ENCODE measurements at places on chromosomes 1 and 21. TPM values are rescaled to one million over a fixed set of nuclear protein-coding genes. Genes with fewer than 3 reads are reported as not detected.

- DNase-seq: no peak
These were observed 33.7 kb downstream of the RAB3B start for GRCh38 chr1:51956528-51957509.

The PAX7 gene
- total RNA-seq: not detected

The TRIM63 gene
- 0.15 TPM for total RNA-seq

DNA sequence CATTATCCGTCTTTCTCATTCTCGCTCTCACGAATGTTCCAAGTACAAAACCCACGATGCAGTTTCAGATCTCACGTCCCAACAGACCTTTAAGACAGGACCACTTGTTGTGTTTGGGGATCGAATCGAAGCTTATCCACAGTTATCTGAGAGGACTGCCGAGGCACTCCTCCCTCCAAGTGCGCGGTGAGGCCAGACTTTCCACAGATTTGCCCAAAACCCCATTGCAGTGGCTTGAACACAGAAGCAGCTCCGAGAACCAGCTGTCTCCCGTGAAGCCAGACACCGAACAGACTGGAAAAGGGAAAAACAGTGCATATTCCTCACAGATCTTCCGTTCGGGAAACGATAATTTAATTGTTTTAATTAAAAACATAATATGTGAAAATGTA lies 46.5 kb upstream of the COL6A2 start:
- no peak for DNase-seq

GRCh38 chr1:220748089-220748934 lies at the start of gene MTARC2:
MTARC2 (plus strand) TSS chr1:220748322; CDS start chr1:220748532, 210 bp downstream.
- DNase-seq: peak; percentile 82

DNA sequence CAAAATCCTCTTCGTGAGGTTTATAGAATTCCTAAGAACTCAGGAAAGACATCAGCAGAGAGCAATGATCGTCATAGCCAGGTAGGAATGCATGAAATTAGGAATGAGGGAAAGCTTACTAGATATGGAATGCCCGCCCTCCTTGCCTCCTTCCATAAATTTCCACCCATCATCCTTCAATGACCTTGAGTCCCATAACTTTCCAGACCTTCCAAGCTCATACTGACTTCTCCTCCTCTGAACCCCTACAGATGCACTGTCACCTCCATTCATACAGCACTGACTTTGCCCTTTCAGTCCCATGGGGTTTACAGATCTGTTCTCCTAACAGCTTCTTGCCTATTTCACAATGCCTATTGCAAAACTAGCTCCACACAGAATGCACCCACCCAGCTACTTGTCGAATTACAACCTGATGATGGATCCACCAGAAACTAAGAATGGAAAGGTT lies 23.8 kb upstream of the PPP1R15B start:
- DNase-seq: no peak

- DNase-seq: no peak
These were observed 146.7 kb downstream of the KAZN start for GRCh38 chr1:14745001-14745720.

The LCE1B gene
- not detected for total RNA-seq

- no peak for DNase-seq
These were observed 120.1 kb downstream of the BACH1 start for GRCh38 chr21:29418813-29419212.

The KCNK2 gene
- total RNA-seq: 0.45 TPM

- DNase-seq: no peak
These were observed 2.7 kb downstream of the ETV3L start for GRCh38 chr1:157096881-157097280.

GRCh38 chr21:41526478-41527087 lies 18.6 kb upstream of the TMPRSS2 start:
- DNase-seq: peak; percentile 74

DNA sequence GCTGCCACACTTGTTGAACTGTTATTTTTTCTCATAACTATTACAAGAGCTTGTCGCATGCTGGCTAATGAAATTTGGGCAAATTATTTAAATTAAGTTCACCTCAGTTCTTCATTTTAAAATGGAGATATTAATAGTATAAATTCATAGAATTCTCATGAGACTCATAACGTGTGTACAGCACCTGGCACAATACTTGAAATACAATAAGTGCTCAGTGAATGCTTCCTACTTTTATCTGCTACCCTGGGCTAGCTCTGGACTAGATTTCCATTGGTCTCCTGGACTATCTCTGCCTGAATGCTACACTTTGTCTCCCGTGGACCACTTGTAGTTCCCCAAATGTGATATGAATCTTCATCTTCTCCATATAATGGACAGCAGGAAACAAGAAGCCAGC lies 919 bp downstream of the SLAMF6 start:
- DNase-seq: no peak

DNA sequence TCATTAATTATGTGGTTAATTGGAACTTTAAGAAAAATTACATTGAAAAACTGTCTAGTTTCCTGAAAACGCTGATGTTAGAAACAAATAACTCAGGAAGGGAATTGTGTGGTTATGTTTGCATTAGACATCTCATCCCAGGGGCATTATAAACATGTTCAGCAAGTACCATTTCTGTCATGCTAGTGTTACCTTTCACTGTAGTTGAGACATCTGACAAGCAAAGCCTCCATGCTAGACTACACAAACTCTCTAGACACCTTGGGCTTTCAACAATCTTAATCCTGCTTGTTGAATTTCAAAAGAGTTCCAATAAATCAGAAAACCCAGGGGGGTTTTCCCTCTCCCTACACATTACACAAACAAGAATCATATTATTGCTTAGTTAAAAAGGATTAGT lies 536.8 kb downstream of the KCNT2 start:
- DNase-seq: no peak

The RAB7B gene
- total RNA-seq: 2.3 TPM

- DNase-seq: no peak
These were observed 19.3 kb upstream of the TBX19 start for GRCh38 chr1:168261390-168261789.

The BRINP2 gene
- 0.12 TPM for total RNA-seq

DNA sequence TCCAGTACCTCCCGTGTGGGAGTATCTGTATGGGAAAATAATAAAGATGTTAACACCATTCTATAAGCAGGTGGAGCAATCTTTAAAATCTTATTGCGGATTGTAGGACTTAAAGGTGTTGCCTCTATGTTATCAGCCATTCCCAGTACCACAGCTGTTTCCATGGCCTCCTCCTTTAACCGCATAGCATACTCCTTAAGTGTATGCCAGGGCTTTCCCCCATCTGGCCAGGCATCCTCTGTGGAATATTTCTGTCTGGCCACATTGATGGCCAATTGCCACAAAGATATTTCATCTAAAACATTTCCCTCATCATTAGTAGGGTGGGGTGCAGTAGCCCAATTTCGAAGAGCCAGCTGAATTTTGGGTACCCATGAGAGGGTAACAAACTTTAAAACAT lies 7.3 kb upstream of the STUM start:
- DNase-seq: no peak

DNA sequence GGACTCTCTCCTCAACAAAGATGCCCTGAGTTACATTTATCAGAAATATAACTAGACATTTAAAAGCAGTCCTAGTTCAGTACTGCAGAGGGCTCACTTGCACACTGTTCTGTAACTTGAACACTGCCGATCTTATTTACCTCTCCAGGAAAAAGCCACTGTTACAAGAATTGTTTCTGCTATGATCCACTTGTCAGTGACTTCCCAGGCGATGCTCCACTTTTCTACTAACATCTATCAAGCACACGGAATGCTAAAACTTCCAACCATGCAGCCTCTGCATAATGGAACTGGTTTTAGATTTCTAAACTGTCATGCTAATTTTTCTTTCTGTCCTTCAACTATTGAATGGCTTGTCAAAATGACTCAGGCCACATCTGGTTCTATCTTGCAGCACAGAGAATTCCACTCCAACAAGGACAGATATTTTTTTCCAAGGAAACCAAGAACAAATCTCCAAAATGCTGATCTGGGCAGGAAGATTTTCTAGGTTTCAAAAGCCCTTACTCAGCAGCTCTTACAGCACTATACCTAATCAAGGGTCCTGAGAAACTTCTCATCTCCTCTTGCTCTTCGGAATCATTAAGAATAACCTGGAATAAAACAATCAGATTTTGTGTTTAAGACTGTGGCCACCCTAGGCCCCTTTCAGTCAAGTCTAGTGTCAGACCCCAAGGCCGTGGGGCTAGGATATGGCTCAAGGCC lies 9.9 kb downstream of the SEC16B start:
- no peak for DNase-seq

The NID1 gene
- total RNA-seq: 24.6 TPM

DNA sequence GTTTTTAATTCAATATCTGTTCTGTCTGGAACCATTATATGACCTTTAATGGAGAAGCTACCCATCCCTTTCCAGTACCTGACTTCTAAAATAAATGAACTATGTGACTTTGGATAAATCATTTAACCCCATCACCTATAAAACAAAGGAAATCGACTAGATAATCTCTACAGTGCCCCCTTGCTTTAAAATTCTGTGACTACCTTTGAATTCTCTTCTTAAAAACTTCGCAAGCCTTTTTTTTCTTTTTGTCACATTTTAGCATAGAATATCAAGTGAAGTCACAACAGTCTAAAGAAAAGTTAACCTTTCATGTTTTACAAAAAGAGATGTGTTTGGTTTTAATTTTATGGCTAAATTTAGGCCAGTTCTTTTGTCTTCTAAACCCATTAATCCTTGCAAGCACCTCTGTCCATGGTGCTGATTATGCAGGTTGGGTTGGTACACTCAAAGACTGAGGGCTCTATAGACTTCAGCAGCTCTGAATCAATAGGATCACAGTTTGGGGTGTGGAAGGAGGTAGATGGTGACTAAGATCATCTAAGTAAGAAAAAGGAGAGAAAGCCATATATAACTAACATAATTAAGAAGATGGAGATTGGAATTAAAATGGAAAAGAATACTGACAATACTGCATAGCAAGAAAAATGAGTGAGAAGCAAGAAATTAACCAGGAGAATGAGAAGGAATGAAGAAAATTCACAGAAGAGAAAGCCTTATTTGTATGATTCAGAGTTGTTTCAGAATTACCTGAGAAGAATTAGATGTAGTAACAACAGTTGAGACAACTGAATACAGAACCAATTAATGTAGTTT lies 59.2 kb downstream of the TBX15 start:
- DNase-seq: no peak

DNA sequence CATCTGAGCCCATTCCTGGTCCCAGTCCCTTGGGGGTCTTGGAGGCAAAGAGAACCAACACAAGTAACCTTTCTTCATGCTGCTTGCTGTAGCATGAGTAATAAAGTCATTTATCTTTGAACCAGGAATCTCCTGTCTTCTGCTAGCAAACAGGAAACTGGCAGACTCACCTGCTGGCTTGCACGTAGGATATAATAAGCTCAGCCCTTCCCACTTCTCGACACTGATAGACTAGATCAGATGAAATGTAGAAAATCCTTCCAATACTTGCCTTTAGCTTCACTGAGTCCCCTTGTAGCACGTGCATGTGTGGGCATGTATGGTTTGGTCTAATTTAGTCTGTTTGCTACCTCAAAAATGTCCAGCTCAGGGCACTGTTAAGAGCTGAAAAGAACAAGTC lies 6.5 kb upstream of the TFF2 start:
- no peak for DNase-seq

DNA sequence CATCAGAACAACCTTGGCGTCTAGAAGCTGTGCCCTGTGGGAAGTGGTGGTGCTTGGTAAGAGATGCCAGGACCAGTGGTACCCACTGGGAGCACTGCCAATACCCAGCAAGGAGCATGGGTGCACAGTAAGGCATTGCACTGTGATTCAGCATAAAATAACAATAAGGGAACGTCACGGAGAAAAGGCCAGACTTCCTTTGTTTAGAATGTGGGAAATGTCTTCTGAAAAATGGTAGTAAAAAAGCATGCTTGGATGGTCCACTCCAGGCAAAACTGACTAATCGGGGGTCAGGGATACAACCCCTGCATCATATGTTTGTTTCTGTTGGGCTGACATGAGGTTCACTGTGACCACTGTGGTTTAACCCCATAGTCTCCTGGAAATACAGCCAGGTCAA lies 14.7 kb downstream of the METTL18 start:
- DNase-seq: no peak

DNA sequence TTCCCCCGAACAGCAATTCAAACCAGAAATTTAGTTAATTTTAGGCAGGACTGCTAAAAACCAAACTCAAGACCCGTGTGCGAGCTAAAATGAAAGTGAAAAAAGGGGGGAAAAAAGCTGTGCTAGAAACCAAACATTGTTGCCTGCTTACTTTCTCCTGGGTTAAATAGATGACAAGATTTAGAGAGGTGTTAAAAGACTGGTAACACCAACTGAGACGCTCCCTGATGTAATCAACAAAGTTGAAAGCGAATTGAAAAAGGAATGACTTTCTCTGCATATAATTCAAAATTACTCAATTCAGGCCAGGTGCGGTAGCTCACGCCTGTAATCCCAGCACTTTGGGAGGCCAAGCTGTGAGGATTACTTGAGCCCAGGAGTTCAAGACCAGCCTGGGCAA lies 6.8 kb downstream of the CDCA8 start:
- no peak for DNase-seq

DNA sequence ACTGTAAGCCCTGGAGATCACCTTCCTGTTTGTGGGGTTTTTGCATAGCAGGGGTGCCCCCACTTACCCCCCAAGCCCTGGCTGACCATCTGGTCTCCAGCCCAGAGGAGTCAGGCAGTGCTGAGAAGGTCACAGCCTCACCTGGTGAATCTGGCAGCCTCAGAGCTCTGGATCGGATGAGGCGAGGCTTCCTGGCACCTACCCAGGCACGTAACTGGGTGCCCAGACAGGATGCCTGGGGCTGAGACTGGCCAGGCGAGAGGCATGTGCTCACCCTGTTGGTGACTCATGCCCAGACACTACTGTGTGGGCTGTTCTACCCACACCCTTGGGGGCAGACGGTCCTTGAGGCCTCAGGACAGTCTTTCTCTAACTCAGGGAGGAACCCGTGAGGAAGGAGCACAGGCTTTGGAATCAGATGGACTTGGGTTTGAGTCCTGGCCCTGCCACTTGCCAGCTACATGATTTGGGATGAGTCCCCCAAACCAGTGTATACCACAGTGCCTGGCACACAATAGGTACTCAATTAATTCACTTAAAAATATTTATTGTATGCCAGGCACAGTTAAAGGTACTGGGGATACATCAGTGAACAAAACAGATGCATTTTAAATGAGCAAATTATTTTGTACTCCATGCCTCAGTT lies 15.1 kb upstream of the PADI3 start:
- peak; percentile 95 for DNase-seq
